A549 (cell line): ENCODE measurements at places on chromosomes 4 and X.

GRCh38 chr4:26325191-26325590, 4.4 kb downstream of the RBPJ start:
- no peak for DNase-seq

DNA sequence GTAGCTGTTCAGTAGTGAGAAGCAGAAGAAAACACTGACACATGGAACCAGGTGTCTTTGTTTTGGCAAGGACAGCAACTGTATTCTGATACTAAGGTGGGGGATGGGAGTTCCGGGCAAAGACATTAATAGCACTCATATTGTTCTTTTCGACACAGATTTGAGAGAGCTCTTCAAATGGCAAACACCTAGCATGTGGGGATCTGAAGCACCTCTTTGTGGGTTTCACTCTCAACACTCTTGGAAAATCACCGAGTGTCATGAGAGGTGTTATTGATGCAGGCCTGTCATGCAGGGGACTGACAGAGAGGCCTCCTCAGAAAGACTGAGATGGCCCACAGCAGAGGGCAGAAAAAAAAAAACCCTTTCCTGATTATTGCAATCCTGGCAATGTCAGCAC, 228.4 kb upstream of the VCX start:
- no peak for DNase-seq

- no peak for DNase-seq
Measured at GRCh38 chrX:105865709-105866108, 43.4 kb downstream of the NRK start.

GRCh38 chrX:123169247-123169901, 14.7 kb upstream of the GRIA3 start:
- DNase-seq, result peak; percentile 34
